Natural killer cell (primary cell): ENCODE measurements at places on chromosomes 3 and 15. TPM values are rescaled to one million over a fixed set of nuclear protein-coding genes. Genes with fewer than 3 reads are reported as not detected.

DNA sequence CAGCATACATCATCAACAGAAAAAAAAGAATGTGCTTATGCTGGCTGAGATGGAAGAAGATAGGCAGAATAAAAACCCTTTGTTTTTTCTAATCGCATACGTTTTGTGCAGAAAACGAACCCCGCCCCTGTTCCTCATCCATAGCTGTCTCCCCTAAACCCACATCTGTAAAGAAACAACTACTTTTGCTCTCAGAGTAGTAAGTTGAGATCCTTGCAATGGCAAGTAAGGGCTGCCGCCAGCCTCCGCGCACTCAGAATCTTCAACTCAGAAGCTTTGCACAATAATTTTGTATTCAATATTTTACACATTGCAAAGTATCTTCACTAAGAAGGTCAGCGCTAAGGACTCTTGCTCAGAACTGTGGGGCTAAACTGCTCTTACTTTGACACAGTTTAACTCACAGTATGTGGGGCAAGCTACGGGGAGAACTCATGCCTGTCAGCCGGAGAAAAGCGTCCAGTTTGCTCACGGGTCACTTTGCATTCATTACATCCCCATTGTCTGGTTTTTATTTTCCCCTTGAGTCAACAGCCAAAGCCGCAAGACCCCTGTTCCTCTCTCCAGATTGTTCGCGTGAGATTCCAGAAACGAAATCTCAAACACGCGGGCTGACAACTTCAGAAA is 1.0 kb downstream of the LYSMD4 start:
- no peak for DNase-seq

IDH2 gene
- 72.3 TPM for total RNA-seq

GOLGA6L6 gene
- total RNA-seq: not detected

DNA sequence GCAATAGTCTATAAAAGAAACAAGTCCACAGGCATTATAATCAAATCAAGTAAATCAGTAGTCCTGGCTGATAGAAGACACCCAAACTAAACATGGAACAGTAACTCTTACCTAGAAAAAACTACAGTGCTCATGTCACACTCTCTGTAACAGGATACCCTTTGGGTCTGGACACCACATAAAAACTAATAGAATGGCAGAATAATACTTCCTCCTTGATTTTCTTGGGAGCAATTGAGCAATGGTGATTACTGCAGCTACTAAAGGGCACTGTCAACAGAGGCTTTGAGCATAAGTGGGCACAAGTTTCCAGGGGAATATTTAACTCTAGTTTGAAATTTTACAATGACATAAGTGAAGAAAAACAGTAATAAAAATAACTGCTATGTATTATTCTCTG is 59.5 kb downstream of the GLB1 start:
- DNase-seq: no peak

LIPH gene
- not detected for total RNA-seq

ZNF385D gene
- total RNA-seq: 0.25 TPM

DNA sequence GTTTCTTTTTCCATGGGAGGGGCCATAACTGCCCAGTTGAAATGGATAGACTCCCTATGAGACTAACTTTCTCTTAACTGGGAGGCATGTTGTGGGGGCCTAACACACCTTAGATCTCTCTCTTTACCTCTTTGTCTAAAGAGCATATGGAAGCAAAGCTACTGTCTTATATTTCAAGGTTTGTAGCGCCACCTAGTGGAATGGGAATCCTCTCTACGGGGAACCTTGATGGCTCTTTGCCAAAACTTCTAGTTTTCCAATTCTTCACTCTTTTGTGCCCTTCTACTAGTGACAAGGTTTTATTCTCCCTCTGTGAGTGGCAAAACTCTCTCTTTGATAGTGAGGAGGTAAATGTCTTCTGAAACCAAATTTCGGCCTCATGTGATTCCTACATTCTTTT is 1030.4 kb upstream of the CADM2 start:
- DNase-seq: no peak

DNA sequence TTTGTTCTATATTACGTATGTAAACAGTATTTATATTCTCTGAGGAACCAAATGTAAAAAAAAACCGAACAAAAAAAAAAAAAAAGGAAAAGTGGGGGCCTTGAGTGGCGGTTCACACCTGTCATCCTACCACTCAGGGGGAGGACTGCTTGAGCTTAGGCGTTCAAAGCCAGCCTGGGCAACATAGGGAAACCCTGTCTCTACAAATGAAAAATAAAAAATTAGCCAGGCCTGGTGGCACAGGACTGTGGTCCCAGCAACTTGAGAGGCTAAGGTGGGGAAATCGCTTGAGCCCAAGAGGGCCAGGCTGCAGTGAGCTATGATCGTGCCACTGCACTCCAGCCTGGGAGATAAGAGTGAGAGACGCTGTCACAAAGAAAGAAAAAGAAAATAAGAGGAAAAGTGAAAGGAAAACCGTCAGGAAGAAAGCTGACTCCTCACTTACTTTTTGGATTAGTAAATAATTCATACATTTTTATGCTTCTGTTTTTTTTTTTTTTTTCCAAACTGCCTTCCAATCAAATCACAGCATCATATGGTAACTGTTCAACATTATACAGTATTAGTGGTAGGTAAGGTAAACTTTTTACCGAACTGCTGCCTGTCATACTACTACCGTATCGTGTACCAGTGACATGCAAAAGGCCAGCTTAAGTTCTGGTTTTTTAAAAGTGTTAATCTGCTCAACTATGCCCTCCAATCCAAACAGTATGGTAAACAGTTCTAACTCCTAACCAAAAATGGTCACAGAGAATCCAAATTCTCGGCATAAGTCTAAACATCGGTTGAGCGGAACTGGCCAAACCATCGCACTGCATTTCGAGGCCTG is 1.2 kb downstream of the PHC3 start:
- peak; percentile 49 for DNase-seq
